ENCODE measurements at places on chromosomes 12 and 14.

DNA sequence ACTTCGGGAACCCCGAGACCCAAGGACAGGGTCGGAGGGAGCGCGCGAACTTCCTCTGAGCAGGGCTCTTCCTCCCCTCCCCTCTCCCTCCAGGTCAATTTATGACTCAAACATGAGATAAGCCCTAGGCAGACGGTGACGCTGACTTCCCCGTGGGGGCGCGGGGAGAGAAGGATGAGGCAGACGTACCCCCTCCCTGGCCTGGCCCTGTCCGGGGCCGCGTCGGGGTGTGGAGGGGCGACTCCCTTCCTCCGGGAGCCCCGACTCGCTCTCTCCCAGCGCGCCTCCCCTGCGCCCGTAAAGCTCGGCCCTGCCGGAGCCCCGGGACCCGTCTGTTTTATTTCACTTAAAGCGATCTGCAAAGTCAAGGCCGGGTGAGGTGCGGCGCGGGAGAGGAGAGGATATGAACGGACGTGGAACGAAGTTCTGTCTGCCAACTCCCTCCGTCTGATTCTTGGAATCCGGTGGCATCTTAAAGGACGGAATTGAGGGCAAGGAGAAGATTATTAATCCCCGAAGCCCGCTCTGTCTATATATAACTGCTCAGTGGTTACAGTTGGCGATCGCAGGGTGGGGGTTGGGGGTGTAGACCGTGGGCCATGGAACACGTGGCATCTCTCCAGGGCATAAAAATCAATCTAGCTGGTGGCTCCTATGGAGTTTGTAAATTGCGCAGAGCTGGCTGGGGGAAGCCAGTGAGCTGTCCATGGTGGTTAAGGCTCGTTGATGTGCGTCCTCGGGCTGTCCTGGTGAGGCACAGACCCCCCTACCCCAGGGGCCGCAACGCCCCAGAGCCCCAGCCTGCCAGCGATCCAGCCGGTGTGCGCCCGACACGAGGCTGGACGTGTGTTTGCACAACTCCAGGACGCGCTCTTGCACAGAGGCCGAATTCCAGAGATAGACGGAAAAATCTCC, 2.9 kb upstream of the PTHLH start:
- DNase-seq = no peak

DNA sequence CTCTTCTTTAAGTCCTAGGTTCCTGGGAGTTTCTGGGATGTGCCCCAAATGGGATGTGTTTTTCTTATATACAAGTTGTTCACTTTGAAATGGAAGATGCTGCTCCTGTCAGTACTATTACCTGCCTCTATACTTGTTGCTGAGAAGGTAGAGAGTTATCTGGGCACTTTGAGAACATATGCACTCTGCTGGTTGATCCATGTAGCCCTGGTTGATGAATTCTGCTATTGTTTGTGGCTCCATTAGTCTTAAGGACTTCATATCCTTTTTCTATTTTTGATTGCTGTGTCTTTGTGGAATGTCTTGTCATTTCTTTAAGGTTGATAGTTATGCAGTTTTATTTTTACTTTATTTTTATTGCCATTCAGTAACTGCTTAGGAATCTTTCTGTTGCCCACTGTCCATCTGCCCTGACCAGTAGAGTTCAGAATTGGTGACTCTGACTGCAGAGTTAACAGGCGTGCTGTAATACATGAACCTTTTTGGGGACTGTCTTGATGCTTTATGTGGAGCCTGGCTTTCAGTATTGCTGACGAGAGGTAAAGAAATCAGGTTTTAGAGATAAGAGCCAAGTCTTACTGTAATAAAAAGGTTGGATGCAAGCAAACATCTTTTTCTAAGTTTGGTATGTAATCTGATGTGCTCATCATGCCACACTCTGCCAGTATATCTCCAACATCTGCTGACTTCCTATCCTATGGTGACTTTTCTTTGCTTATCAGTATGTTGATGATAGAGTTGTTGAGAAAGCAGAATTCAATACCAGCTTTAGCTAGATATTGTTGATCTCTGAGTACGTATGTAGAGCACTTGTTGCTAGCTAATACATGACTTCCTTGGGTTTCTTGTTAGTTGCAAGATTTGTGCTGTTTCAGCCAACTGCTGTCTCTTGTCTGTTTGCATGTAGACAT, 1.6 kb downstream of the GMPR2 start:
- DNase-seq = no peak

GRCh38 chr14:85421186-85421877, 108.6 kb upstream of the FLRT2 start:
- no peak for DNase-seq

DNA sequence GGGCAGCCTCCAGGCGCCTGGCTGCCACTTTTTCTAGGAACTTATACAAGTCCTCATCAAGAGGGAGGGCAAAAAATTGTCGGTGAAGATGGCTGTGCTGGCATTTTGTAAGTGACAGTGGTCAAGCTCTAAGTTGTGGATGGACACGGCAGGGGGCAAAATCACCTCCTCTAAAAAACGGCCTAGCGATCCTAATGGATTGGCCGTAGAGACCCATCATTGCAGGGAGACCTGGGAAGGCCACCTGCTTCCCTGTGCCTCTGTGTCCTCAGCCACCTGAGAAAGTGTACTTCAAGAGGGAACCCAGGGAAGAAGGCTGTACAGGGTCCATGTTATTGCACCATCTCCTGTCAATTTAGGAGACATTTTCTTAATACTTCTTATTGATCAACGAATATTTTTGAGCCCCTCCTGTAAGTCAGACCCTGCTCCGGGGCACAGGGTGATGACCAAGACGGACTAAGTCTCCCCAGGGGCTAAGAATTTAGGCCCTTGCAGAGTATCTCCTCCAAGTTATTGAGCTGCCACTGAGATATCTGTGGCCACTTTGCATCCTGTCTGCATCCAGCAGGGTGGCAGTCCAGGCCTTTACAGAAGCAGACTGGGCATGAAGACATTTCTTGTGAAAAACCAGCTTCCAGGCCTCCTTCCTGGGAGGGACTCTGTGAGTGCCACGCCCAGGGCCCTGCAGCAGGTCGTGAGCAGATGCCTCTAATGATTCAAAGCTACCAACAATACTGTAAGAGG, 40.5 kb downstream of the PSMA6 start:
- no peak for DNase-seq

GRCh38 chr12:126355346-126355745, 1290.1 kb downstream of the AACS start:
- no peak for DNase-seq

GRCh38 chr12:113161415-113162016, 12.0 kb downstream of the CFAP73 start:
- DNase-seq = no peak

- no peak for DNase-seq
Measured at GRCh38 chr12:39972119-39972518, 133.8 kb downstream of the SLC2A13 start.

DNA sequence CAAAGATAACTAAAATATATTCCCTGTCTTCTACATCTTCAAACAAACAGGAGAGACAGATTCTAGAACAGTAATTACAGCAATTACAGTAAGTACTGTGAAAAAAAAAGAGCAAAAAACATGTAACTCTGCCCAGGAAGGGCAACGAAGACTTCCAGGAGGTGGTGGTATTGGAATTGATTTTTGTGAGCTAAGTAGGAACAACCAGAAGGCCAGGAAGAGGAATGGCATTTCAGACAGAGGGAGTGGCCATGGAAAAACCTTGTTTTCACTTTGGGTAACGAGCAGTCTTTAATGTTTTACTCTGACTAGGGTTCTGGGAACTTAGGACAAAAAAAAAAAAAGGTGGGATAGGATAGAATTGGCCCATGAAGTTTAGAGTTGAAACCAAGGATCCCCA, 196.3 kb upstream of the PLEKHG7 start:
- DNase-seq = no peak

DNA sequence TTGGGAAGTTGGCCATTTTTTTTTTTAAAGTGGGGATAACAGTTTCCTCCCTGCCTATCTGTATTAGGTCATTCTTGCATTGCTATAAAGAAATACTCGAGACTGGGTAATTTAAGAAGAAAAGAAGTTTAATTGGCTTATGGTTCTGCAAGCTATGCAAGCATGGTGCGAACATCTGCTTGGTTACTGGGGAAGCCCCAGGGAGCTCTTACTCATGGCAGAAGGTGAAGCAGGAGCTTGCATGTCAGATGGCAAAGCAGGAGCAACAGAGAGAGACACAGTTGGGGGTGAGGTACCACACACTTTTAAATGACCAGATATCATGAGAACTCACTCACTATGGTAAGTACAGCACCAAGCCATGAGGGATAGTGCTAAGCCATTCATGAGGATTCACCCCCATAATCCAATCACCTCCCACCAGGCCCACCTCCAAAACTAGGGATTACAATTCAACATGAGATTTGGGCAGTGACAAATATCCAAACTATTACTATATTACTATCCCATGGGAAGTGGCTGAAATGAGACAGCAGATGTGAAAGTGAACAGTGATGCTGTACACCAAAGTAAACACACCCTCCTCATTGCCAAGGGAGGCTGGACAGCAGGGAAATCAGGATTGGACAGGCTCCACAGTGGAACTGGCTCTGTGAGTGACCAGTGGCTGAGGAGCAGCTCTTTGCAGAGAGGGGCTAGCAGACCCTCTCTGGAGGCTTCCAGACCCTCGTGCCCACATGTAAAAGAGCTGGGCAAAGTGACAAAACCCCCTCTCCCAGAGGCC, 40.5 kb downstream of the CRACR2A start:
- DNase-seq = no peak

DNA sequence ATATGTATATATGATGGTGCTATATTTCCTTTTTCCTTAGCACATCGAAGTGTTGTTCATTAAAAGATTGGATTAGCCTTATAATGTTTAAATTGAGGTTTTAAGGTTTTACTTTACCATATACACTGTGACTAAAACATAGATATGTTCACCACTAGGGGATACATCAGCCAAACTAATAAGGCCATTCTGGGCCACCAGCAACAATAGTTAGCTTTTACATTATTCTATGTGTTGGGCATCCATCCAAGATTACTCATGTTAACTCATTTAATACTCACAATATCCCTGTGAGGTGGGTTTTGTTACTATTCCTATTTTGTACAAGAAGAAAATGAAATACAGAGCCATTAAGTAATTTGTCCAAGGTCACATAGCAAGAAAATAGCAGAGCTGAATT, 202.6 kb upstream of the AVPR1A start:
- no peak for DNase-seq

DNA sequence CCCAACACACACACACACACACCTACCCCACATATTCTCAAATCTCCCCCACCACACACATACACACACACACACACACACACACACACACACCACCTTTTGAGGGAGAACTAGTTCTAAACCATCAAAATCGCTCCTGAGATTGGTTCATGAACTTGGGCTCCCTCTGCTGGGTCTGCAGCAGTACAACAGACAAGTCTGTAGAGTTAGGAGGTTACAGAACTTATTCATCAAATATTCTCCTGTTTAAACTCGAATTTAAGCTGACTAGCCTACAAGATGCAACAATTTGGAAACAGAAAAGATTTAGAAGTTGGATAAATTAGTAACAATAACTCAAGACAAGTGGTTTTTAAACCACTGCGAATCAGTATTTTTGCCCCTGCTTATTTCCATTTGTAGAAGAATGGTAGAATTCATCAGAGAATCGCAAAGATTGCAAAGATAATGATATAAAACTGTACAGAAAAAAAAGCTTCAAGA, 136.4 kb upstream of the USP15 start:
- DNase-seq = peak; percentile 7

- no peak for DNase-seq
Measured at GRCh38 chr12:123910761-123911193, 61.9 kb downstream of the CCDC92 start.

DNA sequence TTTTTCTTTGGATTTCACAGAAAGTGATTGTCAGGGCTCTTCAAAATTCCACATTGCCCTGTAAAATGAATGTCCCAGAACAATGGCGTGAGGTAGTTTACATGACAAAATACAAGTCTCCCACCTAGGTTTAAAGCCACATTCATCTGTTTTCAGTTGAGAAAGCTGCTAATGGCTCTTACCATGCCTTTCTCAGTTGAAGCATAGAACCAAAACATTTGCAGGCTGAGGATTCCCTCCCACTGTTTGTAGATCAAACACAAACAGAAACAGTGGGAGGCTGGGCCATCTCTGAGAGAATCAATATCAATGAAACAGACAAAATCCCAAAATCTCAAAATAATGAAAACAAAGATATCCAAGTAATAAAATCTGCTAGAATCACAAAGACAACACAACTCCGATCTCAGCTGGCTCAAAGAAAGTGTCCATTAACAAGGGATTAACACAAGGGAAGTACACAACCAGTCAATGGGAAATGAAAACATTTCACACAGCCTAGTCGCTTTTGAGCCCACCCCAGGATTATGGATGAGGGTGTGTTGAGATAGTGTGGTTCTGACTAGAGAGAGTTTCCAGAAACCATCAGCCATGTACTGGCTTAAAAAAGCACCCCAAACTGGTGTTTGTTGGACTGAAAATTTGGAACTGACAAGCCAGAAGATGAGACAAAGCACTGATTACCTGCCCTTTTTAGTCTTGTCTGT, 54.5 kb upstream of the TMEM260 start:
- DNase-seq = no peak

- DNase-seq = no peak
Measured at GRCh38 chr12:65597527-65597926, 226.8 kb upstream of the HMGA2 start.

GRCh38 chr12:61536525-61536924, 723.7 kb upstream of the USP15 start:
- no peak for DNase-seq

DNA sequence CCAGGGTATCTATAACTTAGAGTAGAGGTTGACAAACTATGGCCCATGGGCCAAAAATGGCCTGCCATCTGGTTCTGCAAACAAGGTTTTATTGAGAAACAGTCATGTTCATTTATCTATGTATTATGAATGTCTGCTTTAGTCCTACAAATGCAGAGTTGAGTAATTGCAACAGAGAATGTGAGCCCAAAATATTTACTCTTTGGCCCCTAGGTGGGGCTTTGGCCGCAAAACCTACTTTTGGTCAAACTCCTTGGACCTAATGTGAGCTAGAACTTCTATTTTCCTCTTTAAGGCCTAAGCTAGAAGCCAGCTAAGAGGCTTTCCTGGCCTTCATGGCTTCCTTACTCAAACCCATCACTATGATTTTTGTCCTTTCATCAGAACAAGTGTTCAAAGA, 379.1 kb downstream of the NELL2 start:
- no peak for DNase-seq

- peak; percentile 45 for DNase-seq
Measured at GRCh38 chr12:53223389-53224060, 8.5 kb downstream of the RARG start.

GRCh38 chr12:121925358-121925695, 6.9 kb downstream of the CFAP251 start:
- no peak for DNase-seq

DNA sequence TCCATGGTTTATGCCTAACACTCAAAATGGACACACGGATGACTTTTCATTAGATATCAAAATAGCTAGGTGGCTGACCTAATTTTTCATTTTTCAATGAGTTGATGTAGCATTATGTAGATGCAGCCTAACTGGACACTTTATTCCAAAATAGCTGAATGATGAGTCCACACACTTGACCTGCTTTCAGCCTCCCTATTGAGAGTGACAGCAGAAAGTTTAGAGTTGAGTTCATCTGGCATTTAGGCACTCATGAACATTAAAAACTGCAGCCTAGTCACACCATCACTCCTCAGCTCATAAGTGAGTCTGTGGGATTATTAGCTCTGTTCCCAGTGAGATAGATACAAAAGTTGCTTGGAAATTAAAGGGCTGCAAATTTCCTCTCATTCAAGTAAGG, 307.3 kb upstream of the PRKD1 start:
- DNase-seq = no peak

- DNase-seq = peak; percentile 44
Measured at GRCh38 chr14:88005978-88006851, 1.3 kb downstream of the GPR65 start.

Measured in T-helper 9 cell (primary cell).